ENCODE measurements at places on chromosomes 6 and 20. TPM values are rescaled to one million over a fixed set of nuclear protein-coding genes. Genes with fewer than 3 reads are reported as not detected.

Gene MROH8
- 4.4 TPM for total RNA-seq

Gene ZNF391
- 0.25 TPM for total RNA-seq

Gene SMLR1
- not detected for total RNA-seq

Gene TOMM6
- total RNA-seq: 156 TPM
